IMR-90 (cell line): ENCODE measurements at places on chromosomes 1 and 21.

- H3K4me3 ChIP-seq, result no peak overlapping the region
- no peaks in the 10 kb centered on the region for H3K27me3 ChIP-seq
- no peaks in the 10 kb centered on the region for H3K4me1 ChIP-seq
- no peak overlapping the region for H3K27ac ChIP-seq
- no peaks in the 10 kb centered on the region for H3K36me3 ChIP-seq
Measured at GRCh38 chr1:30572192-30572591, 151.2 kb downstream of the MATN1 start.

DNA sequence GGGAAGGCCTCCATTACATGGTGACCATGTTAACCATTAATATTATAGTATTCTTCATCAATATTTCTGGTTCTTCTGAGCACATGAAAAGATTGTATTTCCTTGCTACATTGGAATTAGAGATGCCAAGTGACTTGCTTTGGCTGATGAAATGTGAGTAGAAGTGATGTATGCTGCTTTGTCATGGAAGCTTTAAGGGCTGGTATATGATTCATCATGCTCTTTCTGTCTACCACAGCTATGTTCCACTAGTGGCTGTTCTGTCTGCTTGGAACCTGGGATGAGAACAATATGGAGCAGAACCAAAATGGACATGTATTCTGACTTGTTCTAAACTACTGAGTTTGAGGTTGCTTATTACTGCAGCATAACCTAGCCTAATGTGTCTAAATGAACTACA lies 163.3 kb downstream of the TM2D1 start:
- H3K27me3 ChIP-seq, result no peaks in the 10 kb centered on the region
- H3K4me1 ChIP-seq, result no peaks in the 10 kb centered on the region
- H3K27ac ChIP-seq, result no peak overlapping the region
- DNase-seq, result no peak

DNA sequence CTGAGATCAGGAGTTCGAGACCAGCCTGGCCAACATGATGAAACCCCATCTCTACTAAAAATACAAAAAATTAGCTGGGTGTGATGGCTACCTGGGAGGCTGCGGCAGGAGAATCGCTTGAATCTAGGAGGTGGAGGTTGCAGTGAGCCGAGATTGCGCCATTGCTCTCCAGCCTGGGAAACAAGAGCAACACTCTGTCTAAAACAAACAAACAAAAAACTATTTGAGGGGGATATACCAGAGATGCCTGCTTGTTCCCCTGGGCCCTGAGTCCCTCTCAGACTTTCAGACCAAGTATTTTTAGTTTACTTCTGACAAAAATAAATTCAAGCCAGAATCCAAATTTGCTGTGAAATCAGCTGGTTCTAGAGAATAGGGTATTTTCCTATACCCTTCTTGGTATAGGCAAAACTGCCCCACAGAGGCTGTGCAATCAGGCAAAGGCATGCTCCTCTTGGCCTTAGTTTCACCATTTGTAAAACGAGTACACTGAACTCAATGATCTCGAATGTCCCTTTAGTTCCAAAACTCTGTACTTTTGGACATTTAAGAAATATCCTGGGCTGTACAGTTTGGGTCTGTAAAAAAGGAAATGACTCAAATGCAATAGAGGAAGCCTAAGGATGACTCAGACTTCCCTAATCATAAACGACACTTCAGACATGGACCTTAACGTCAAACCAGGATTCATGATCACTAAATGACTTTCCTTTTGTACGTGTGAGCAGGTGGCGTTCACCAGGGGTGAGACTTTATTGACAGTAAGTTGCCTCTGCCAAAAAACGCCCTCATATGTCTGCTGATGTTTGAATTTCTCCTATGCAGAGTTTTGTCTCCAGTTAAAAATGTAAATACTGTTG lies 16.1 kb downstream of the ENSA start:
- peaks cover 6% of the 10 kb centered on the region for H3K36me3 ChIP-seq
- no peaks in the 10 kb centered on the region for H3K27me3 ChIP-seq
- peak overlapping the region; percentile 3; the same call in 1 of the 2 replicates for H3K4me3 ChIP-seq

DNA sequence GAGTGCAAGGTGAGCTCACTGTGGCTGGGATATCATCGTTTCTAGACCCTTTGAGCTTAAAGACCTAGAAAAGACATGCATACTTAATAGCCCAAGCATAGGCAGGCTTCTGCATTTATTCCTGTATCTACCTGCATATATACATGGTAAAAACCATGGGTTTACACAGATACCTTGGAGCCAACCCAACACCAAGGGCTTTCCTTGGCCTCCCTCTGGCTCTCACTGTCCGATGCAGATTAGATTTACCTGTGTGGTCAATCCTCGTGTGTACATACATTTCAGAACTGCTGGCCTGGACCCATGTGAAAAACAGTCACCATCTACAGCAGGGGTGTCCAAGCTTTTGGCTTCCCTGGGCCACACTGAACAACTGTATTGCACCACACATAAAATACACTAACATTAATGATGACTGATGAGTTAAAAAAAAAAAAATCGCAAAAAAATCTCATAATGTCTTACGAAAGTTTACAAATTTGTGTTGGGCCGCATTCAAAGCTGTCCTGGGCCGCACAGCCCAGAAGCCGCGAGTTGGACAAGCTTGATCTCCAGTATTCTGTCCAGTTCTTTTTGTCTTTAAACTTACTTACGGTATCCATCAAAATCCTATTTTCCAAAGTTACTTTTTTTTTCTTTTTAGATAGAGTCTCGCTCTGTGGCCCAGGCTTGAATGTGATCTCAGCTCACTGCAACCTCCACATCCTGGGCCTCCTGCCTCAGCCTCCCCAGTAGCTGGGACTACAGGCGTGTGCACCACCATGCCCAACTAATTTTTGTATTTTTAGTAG lies 43.5 kb downstream of the WDR4 start:
- no peak for DNase-seq
- H3K36me3 ChIP-seq, result peaks cover 13% of the 10 kb centered on the region
- no peaks in the 10 kb centered on the region for H3K4me1 ChIP-seq
- H3K27ac ChIP-seq, result no peak overlapping the region
- H3K27me3 ChIP-seq, result no peaks in the 10 kb centered on the region
- H3K4me3 ChIP-seq, result no peak overlapping the region

- H3K4me3 ChIP-seq, result no peak overlapping the region
- no peaks in the 10 kb centered on the region for H3K36me3 ChIP-seq
- DNase-seq, result peak; percentile 10
- H3K27me3 ChIP-seq, result no peaks in the 10 kb centered on the region
Measured at GRCh38 chr1:20604678-20605077, 15.8 kb downstream of the CDA start.

GRCh38 chr1:90339811-90340210 lies 344.9 kb downstream of the ZNF326 start:
- no peak overlapping the region for H3K4me3 ChIP-seq
- H3K4me1 ChIP-seq, result no peaks in the 10 kb centered on the region
- no peak for DNase-seq
- H3K27ac ChIP-seq, result no peak overlapping the region

DNA sequence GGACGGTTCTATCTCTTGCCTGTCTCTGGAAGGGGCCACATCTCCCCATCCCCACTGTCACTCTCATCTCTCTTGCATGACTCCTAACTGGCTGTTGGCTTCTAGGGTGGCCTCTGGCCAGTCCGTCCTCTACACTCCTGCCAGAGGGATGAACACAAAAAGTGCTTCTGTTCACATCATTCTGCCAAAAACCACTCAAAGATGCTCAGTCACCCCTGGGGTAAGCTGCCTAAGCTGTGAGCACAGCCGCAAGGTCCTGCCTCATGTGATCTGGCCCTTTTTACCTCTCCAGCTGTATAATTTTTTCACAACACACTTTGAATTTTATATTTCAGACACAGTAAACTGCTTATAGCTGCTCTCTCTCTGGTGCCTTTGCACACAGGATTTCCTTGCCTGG lies 97.6 kb upstream of the CD34 start:
- no peaks in the 10 kb centered on the region; the same call in 1 of the 2 replicates for H3K27me3 ChIP-seq
- no peaks in the 10 kb centered on the region for H3K36me3 ChIP-seq
- no peaks in the 10 kb centered on the region for H3K4me1 ChIP-seq
- H3K4me3 ChIP-seq, result no peak overlapping the region
- H3K27ac ChIP-seq, result no peak overlapping the region

DNA sequence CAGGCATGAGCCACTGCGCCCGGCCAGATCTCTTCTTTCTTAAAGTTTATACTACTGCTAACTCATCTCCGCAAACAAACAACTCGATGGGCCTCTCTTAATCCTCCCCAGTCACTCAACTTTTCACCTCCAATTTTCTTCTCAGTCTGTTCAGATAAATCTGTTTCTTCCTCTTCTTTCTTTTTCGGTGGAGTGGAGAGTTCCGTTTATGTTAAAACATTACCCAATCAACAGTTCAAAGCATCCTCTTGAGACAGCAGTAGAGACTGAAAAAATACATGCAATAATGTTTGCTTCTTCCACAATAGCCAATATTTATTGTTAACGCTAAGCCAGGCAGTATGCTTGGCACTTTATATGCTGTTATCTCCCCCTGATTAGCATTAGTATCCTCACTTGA lies 1.4 kb upstream of the ANKRD13C start:
- no peaks in the 10 kb centered on the region for H3K4me1 ChIP-seq
- H3K36me3 ChIP-seq, result peaks cover 2% of the 10 kb centered on the region; the same call in 1 of the 2 replicates
- no peaks in the 10 kb centered on the region for H3K27me3 ChIP-seq
- no peak overlapping the region for H3K4me3 ChIP-seq

DNA sequence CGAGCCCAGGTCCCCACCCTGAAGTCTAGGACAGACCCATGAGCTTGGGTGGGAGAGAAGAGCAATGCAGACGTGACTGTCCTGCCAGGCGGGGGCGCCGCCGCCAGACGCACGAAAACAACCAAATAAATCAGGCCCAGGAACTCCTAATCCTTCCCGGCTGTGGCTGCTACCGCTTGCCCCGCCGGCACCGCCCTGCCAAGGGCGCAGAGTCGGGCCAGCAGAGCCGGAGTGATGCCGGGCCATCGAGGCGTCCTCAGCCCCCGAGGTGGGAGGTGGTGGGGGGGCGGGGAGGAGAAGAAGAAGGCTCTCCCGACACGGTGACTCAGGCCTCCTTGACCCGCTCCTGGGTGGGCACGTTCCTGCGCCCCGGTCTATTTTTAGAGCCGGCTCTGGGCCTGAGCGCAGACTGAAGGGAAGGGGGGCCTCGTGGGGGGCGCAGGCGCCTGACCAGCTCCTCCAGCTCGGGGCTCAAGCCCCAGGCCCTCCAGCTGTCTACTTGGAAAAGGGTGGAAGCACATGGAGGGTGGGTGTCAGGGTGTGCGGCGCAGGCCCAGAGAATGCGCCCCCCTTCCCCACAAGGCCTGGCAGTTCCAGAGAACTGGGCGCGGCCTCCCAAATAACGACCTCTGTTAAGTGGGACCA lies 10.7 kb upstream of the COL16A1 start:
- peak; percentile 49 for DNase-seq
- H3K27me3 ChIP-seq, result peaks cover 3% of the 10 kb centered on the region; the same call in 1 of the 2 replicates
- H3K4me1 ChIP-seq, result peaks cover 32% of the 10 kb centered on the region
- H3K36me3 ChIP-seq, result no peaks in the 10 kb centered on the region

- H3K4me3 ChIP-seq, result no peak overlapping the region
- H3K27me3 ChIP-seq, result no peaks in the 10 kb centered on the region
- DNase-seq, result no peak
- no peak overlapping the region for H3K27ac ChIP-seq
Measured at GRCh38 chr1:231001892-231002291, 23.0 kb downstream of the ARV1 start.

DNA sequence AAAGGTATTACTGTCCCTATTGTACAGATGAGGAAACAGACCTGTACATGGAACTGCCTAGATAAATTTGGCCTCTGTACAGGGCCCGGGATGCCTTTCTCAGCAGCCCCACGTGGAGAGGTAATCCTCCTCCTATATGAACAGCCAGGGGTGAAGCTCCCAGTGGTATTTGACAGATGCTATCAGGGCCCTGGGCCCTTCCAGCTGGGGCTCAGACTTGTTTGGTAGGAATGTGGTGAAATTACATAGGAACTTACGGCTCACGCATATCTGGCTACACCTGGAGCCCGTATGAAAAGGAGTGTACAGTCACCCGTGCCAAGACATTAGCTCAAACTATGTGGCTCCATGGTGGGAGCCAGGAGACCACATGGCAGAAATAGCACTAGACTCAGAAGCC lies 24.8 kb upstream of the TCEA3 start:
- no peak overlapping the region for H3K27ac ChIP-seq
- H3K4me3 ChIP-seq, result no peak overlapping the region
- peaks cover 30% of the 10 kb centered on the region; the same call in 1 of the 2 replicates for H3K36me3 ChIP-seq

- H3K27ac ChIP-seq, result no peak overlapping the region
- peak overlapping the region; percentile 94 for H3K4me3 ChIP-seq
- H3K36me3 ChIP-seq, result no peaks in the 10 kb centered on the region
- H3K27me3 ChIP-seq, result no peaks in the 10 kb centered on the region
- no peaks in the 10 kb centered on the region for H3K4me1 ChIP-seq
- peak; percentile 57 for DNase-seq
Measured at GRCh38 chr1:180633057-180634056, 1.5 kb downstream of the XPR1 start.

- H3K4me3 ChIP-seq, result peak overlapping the region; percentile 86
- H3K27me3 ChIP-seq, result no peaks in the 10 kb centered on the region; the same call in 1 of the 2 replicates
- DNase-seq, result peak; percentile 72
- no peaks in the 10 kb centered on the region for H3K4me1 ChIP-seq
Measured at GRCh38 chr1:245153081-245153551, 1.7 kb upstream of the KIF26B start.

DNA sequence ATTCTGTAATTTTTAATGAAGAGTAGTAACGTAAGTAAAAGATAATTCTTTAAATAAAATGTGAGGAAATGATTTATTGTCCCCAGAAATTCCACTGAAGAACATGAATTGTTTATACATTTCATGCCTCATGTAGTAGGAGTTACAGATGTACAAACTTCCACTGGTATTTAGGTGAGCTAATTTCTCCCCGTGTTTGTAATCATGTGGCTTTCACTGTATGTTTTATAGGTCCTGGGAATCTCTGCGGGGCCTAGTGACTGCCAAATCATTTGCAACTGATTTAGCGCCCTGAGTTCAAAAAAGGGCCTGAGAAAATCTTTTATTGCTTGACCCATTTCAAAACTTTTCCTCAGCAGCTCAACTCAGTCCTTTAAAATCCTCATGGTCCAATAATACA lies 30.5 kb upstream of the FASLG start:
- no peak overlapping the region for H3K4me3 ChIP-seq
- H3K4me1 ChIP-seq, result peaks cover 13% of the 10 kb centered on the region
- DNase-seq, result peak; percentile 79
- no peaks in the 10 kb centered on the region for H3K27me3 ChIP-seq
- H3K27ac ChIP-seq, result no peak overlapping the region
- H3K36me3 ChIP-seq, result no peaks in the 10 kb centered on the region

DNA sequence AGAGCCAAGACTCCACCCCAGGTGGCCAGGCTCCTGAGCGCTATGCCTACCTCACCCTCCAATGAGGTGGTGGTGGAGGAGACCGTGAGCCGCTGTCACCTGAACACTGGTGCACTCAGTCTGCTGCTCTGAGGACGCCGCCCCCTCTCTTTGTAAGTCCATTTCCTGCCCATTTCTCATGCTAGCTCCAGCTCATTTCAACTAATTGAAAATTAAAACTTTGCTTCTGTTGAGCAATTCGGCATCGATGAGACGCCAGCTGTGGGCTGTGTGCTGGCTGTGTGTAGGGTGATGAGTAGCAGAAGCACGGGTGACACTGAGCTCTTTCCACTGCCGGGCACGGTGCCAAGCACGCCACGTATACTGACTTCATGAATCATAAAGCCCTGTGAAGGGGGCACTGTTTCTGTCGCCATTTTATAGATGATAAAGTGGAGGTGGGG lies 11.2 kb downstream of the TNFRSF1B start:
- peak; percentile 93 for DNase-seq
- H3K36me3 ChIP-seq, result no peaks in the 10 kb centered on the region
- H3K27me3 ChIP-seq, result no peaks in the 10 kb centered on the region
- H3K27ac ChIP-seq, result peak overlapping the region; percentile 34
- H3K4me1 ChIP-seq, result peaks cover 34% of the 10 kb centered on the region
- no peak overlapping the region for H3K4me3 ChIP-seq
